Aorta (tissue), 5 donors: ENCODE measurements at places on chromosomes 16 and 17. TPM values are rescaled to one million over a fixed set of nuclear protein-coding genes. Genes with fewer than 3 reads are reported as not detected.

- no peaks in the 10 kb centered on the region for H3K27me3 ChIP-seq
- no peaks in the 10 kb centered on the region for H3K36me3 ChIP-seq
- H3K27ac ChIP-seq = no peak overlapping the region
- H3K4me3 ChIP-seq = no peak overlapping the region
- DNase-seq = no peak
- H3K4me1 ChIP-seq = no peaks in the 10 kb centered on the region
Measured at GRCh38 chr16:29007730-29008593, 23.1 kb downstream of the LAT start.

DNA sequence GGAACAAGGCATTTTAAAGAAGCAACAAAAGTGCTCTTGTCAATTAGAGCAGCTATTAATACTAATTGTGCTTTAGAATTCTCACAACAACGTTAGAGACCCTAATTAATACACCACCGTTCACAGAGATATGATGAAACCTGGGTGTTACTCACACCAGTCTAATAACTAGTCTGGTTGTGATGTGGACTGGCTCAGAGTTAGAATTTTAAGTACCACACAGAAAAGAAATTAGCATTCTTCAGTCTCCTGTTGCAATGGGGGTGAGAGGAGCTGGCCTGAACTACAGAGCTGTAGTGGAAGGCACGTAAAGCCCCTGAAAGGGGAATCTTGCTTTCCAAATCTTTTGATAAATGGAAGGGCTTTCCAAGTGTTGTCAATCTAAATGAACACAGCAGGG is 240.8 kb upstream of the TOX3 start:
- no peaks in the 10 kb centered on the region for H3K36me3 ChIP-seq
- no peak for DNase-seq
- H3K27me3 ChIP-seq = no peaks in the 10 kb centered on the region
- H3K27ac ChIP-seq = no peak overlapping the region
- no peaks in the 10 kb centered on the region for H3K4me1 ChIP-seq

Gene ZFPM1
- 8.8 TPM for total RNA-seq

DNA sequence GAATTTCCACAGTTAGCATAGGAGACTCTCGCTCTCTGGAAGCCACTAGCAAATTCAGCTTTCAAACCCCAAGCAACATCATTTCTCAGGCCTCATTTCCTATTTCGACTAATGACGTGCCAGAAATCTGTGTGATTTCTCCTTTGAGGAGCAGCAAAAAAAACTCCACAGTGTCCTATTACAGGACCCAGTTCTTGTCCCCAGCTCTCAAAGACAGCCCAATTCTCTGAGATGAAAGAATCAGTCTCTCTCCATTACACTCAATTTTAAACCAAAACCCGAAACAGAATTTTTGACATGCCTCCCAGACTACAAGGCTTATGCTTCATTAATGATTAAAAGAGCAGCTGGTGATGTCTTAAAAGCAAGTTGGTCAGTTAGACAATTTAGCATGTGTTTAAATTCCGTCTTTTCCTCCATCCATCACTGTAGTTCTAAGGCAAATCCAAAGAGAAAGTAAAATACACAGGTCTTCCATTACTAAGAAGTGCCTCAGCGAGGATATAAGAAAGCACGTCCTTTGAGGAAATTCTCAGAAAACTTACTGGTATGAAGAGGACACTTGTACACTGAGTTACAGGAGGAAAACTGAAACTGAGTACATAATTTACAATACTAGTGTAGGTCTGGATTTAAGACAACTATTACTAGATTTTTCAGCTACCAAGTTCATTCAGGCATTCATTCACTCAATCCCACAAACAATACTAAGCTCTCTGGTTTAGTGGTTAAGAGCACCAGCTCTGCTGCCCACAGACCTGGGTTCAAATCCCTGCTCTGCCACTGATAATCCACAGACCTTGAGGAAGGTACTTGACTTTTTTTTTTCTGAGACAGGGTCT is 12.5 kb downstream of the TOM1L2 start:
- H3K4me3 ChIP-seq = no peak overlapping the region
- peaks cover 3% of the 10 kb centered on the region for H3K4me1 ChIP-seq
- H3K36me3 ChIP-seq = no peaks in the 10 kb centered on the region
- no peak for DNase-seq
- no peaks in the 10 kb centered on the region for H3K27me3 ChIP-seq

DNA sequence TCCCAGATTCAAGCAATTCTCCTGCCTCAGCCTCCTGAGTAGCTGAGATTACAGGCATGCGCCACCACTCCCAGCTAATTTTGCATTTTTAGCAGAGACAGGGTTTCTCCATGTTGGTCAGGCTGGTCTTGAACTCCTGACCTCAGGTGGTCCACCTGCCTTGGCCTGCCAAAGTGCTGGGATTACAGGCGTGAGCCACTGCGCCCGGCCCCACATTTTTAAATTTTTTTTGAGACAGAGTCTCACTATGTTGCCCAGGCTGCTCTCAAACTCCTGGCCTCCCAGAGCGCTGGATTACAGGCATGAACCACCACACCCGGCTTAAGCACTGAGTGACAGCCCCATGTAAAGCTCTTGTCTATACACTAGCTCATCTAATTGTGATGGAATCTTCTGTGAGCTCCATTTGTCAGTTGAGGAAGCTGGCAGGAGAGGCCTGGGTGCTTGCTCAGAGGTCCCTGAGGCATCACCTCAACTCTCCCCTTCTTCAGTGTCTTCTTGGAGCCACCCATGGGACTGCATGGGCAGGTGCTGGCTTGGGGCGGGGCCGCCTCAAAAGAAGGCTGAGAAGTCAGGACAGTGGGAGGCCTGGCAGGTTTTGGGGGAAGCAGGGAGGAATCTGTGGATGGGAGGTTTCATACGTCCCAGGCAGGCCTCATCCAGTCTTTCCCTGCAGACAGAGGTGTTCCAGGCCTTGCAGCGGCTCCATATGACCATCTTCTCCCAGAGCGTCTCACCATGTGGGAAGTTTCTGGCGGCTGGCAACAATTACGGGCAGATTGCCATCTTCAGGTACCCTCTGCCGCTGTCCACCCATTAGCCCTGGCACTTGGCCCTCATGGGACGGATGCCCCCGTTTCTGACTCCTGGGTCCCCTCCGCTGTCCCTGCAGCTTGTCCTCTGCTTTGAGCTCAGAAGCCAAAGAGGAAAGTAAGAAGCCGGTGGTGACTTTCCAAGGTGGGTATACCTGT is 1.5 kb downstream of the THOC6 start:
- H3K36me3 ChIP-seq = peaks cover 1% of the 10 kb centered on the region
- no peak overlapping the region for H3K4me3 ChIP-seq

GRCh38 chr17:10368561-10368960 is 4.2 kb downstream of the MYH13 start:
- H3K4me1 ChIP-seq = no peaks in the 10 kb centered on the region
- DNase-seq = no peak
- no peaks in the 10 kb centered on the region for H3K27me3 ChIP-seq
- no peaks in the 10 kb centered on the region for H3K36me3 ChIP-seq
- H3K4me3 ChIP-seq = no peak overlapping the region

Gene C17orf67
- total RNA-seq = 3.3 TPM

DNA sequence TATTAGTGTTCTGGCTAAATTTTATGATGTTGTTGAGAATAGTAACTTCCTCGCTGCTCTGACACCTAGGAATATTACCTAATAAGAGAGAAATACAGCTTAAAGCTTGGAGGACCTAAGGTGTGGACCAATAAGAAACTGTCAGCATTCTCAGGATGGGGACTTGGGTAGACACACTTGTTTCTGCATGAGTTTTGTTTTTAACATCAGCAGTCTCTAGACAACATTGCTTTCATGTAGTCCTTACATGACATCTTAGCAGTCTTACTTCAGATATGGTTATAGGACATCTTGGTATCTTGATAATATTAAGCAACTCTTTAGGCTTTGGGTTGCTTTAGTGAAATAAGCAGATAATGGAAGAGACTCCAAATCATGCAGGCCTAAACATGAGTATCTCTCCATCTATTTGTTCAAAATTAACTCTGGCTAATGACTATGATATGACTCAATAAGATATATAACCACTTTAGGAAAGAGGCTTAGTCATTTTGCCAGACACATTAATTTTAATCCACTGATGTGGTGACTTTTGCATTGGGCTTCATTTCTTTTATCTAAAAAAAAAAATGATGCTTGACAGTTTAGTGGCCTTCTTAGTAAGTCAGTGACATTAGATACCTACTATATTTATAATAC is 84.5 kb downstream of the WNT3 start:
- H3K4me3 ChIP-seq = no peak overlapping the region
- no peak for DNase-seq
- no peak overlapping the region for H3K27ac ChIP-seq
- H3K27me3 ChIP-seq = no peaks in the 10 kb centered on the region
- peaks cover 5% of the 10 kb centered on the region for H3K36me3 ChIP-seq

Gene GPR179
- not detected for total RNA-seq

Gene GNG13
- total RNA-seq = not detected

DNA sequence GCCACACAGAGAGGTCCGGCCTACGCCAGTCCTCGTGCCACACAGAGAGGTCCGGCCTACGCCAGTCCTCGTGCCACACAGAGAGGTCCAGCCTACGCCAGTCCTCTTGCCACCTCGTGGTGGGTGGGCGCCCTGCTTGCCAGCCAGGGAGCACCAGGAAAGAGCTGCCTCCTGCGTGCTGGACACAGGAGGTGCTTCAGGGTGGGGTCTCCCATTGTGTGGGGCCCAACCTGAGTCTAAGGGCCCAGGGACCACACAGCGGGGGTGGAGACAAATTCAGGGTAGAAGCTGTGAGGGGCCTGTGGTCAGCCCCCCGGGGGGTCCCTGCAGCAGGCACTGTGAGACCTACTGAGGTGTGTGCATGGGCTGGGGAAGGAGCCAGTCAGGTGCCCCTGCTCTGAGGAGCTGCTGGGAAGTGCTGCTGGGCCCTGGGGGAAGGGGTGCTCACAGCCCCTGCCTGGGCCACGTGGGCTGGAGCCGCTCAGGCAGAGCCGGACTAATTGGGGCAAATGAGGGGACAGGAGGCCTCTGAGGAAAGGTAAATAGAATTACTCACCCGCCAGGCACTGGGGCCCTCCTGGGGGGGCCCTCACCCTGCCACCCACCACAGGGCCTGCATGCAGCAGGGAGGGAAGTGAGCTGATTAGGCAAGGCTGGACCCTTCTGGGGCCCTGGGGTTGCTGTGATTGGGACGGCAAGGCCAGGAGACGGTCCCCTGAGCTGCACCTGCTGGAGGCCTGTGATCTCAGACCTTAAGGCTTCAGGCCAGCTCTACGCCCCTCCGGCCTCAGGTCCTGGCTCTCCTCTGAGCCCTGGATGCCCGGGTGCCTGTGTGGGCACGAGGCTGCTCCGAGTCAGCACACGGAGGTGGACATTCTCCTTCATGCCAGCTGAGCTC is 11.0 kb downstream of the GCGR start:
- no peaks in the 10 kb centered on the region for H3K4me1 ChIP-seq
- H3K27ac ChIP-seq = no peak overlapping the region
- no peaks in the 10 kb centered on the region for H3K36me3 ChIP-seq
- no peaks in the 10 kb centered on the region for H3K27me3 ChIP-seq
- DNase-seq = no peak

- no peak for DNase-seq
- H3K36me3 ChIP-seq = no peaks in the 10 kb centered on the region
- H3K4me1 ChIP-seq = peaks cover 4% of the 10 kb centered on the region
Measured at GRCh38 chr17:77476006-77476405, 335.2 kb downstream of the SEC14L1 start.

- no peak for DNase-seq
- H3K36me3 ChIP-seq = no peaks in the 10 kb centered on the region
- H3K27ac ChIP-seq = no peak overlapping the region
- no peak overlapping the region for H3K4me3 ChIP-seq
- H3K4me1 ChIP-seq = peaks cover 4% of the 10 kb centered on the region
- H3K27me3 ChIP-seq = no peaks in the 10 kb centered on the region
Measured at GRCh38 chr16:72927199-72928089, 120.5 kb downstream of the ZFHX3 start.

DNA sequence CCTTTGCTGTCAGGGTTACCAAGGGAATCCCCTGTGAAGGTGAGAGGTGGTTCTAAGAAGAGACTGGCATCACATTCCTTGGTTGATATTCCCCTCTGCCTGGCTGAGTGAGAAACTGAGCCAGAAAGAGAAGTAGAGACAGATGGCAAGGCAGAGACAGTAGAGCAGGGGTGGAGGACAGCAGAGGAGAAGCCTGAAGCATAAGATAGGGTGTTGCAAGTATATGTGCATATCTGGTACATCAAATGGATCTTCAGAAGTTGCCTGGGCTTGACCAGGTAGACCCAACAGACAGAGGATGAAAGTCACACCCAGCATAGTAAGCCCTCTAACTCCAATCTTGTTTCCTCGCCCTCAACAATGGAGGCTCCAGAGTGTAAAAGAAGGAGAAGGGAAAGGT is 7.9 kb upstream of the THUMPD1 start:
- H3K36me3 ChIP-seq = no peaks in the 10 kb centered on the region
- no peaks in the 10 kb centered on the region for H3K27me3 ChIP-seq
- no peak overlapping the region for H3K4me3 ChIP-seq
- no peak overlapping the region for H3K27ac ChIP-seq
- no peak for DNase-seq
- no peaks in the 10 kb centered on the region for H3K4me1 ChIP-seq

Gene SULT1A2
- total RNA-seq = 0.81 TPM

DNA sequence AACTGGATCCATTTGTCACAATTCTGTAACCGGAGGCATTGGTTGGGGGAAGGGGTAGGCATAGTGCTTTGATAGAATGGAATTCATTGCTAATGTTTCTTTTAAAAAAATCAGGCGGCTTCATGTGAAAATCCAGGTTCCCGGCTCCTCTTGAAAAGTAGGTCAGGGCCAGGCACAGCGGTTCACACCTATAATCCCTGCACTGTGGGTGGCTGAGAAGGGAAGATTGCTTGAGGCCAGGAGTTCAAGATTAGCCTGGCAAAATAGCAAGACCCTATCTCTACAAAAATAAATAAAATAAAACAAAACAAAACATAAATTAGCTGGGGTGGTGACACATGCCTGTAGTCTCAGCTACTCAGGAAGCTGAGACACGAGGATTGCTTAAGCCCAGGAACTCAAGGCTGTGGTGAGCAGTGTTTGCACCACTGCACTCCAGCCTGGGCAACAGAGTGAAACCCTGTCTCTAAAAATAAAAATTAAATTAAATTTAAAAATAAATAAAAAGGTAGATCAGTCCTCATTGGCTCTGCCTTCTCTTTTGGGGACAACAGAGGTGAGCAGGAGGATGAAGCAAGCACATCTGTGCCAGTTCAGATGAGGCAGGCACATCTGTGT is 466.5 kb downstream of the HS3ST4 start:
- H3K36me3 ChIP-seq = no peaks in the 10 kb centered on the region
- DNase-seq = no peak
- no peak overlapping the region for H3K27ac ChIP-seq
- H3K4me3 ChIP-seq = no peak overlapping the region
- no peaks in the 10 kb centered on the region for H3K27me3 ChIP-seq

DNA sequence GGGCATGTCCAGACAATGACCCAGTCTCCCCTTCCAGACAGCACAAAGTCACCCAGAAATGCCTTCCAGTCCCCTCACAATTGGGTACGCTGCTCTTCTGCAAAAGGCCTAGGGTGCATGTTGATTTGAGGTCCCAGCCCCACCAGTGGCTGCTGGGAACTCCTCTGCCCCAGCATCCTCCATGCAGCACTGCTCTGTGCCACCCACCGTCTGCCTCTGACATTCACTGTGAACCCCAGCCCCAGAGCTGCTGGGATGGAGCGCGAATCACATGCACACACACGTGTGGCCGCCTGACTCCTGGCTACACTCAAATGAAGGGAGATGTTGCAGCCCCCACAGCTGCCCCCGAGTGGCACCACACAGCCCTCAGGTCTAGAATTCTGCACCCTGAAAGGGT is 1.2 kb upstream of the C17orf113 start:
- no peak overlapping the region for H3K4me3 ChIP-seq
- no peaks in the 10 kb centered on the region for H3K4me1 ChIP-seq
- H3K27ac ChIP-seq = no peak overlapping the region
- no peaks in the 10 kb centered on the region for H3K27me3 ChIP-seq
